ENCODE measurements at places on chromosomes 11 and 22. TPM values are rescaled to one million over a fixed set of nuclear protein-coding genes. Genes with fewer than 3 reads are reported as not detected.

DNA sequence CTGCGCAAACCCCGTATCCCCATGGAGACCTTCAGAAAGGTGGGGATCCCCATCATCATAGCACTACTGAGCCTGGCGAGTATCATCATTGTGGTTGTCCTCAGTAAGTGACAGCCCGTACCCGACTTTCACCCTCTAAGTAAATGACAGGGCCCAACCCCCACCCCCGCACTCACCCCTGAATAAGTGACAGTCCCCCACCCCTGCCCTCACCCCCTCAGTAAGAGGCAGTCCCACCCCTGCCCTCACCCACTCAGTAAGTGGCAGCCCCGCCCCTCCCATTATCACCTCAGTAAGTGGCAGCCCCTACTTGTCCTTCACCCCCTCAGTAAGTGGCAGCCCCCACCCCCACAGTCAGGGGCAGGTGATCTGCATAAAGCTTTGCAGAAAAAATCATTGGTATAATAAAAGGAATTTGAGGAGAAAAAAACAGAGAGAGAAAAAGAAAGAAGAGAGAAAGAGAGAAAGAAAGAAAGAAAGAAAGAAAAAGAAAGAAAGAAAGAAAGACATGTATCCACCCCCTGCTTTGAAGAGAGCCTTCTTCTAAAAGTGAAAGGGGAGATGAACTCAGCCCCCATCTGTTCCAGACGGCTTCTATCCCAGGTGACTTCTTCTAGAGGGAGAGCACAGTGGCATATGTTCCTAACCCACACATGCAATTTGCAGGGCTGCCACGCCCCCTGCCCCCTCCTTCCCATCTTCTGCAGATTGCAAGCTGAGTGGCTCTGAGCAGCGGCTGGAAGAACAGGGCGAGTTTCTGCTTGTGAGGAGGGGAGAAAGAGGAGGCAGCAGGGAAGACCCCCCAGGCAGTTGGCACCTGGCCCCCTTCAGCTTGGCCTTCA is 12.5 kb upstream of the SMIM35 start:
- peak; percentile 32 for DNase-seq

OR4C13 gene
- not detected for polyA plus RNA-seq

- DNase-seq: no peak
These were observed 11.6 kb upstream of the PDE2A start for GRCh38 chr11:72685560-72686480.

KRTAP5-7 gene
- not detected for polyA plus RNA-seq

GRCh38 chr11:75047191-75047590 is 49.5 kb downstream of the OR2AT4 start:
- DNase-seq: no peak

DNA sequence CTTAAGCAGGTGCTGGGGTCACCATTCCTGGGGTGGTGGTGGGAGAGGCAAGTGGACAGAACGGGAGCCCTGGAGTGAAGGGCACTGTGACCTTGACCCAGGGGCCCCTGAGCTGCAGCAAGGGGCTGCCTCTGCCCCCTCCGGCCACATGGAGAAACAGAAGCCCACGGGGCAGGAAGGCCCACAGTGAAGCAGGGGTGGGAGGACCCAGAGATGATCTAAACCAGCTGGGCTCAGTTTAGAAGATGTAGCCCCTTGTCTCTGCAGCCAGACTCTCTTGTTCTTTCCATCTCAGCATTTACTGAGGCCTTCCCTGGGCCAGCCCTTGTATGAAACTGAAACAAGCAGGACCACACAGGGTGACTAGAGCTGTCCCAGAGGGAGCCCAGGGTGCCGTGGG is 30.5 kb downstream of the WNT11 start:
- no peak for DNase-seq

DNA sequence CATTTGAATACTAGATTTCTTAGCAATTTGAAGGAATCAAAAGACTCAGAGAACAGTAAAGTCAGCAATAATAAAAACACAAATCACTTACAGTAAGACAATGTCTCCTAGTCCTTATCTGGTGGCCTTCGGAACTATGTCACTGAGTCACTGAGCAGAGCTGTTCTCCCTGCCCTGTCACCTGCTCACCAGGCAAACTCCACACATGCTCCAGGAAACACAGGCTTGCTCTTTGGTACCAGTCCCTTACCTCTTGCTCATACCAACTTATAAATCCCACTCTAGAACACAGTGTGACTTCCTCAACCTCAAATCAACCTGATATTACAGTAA is 81.1 kb upstream of the CHRM4 start:
- DNase-seq: peak; percentile 18

DNA sequence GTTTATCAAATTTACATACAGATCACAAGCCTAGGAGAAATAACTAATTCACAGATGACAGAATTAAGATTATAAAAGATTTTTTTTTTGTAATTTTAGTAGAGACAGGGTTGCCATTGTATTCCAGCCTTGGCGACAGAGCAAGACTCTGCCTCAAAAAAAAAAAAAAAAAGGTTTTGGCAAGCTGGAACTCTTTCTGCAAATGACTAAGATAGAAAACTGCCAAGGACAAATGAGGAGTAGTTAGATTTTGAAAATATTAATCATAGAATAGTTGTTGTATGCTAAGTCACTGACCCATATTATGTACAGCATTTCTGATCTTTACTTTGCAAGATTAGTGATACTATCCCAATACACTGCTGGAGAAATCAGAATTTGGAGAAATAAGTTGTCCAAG is 99.2 kb downstream of the C11orf65 start:
- no peak for DNase-seq

- DNase-seq: no peak
These were observed 129.1 kb downstream of the APOL5 start for GRCh38 chr22:35846804-35847203.

DNA sequence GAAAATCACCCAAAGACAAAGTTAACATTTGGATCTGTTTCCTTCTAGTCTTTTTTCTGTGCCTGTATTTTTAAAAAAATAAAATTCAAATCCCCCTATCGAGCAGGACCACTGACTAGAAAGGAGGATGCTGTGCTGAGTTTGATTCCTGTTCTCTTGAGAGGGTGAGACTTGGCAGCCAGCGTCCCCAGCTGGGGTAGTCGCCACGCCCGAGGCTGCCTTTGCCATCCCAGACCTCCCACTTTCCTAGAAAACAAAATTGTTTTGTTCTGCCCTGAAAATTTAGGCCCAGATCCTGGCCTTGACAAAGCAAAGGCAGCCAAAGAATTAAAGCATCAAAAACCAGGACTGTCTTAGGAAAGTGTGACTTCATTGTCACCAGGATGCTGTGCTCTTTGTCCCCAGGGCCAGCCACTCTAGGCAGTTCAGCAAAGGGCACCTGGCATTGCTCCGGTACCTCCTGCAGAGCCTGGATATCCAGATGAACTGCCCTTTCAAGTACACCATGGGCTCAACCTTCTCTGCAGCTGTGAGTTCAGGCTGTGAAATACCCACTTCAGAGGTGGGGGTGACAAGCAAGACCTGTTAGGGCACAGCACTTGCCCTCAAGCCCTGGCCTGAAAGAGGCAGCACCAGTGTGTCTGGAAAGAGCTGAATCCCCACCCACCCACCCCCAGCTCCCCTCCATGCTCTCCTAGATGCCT is 44.6 kb downstream of the KCNQ1OT1 start:
- no peak for DNase-seq

DNA sequence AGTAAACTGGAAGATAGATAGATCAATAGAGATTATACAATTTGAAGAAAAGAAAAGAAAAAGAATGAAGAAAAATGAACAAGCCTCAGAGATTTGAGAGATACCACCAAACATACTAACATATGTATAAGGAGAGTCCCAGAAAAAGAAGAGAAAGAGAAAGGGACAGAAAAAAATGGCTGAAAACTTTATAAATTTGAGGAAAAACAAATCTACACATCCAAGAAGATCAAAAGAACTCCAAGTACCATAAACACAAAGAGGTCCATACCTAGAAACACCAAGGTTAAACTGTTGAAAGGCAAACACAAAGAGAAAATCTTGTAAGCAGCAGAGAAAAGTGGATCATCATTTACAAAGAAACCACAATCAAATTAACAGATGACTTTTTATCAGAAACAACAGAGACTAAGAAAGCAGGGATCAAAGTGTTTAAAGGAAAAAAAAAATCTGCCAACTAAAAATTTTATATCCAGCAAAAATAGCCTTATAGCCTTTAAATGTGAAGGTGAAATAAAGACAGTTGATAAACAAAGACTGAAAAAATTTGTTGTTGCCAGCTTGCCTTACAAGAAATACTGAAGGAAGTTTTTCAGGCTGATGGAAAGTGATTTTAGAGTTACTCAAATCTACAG is 11.8 kb upstream of the AKIP1 start:
- no peak for DNase-seq

DNA sequence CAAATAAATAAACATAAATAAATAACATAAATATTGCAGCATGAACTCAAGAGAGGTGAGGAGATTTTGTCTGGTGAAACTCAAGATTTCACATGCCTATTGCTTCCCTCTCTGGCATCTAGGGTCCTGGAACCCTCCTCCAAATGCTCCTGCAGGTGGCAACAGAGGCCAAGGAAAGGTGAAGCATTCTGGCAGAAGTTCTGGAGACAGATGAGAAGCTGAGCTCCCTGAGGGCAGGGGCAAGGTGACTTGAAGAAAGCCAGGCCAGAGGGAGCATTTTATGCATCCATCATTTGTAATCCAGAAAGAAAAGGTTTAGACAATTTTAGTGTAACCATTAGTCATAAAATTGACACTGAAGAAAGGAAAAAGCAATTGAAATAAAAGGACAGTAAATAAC is 64.9 kb downstream of the ENDOD1 start:
- peak; percentile 52 for DNase-seq

- DNase-seq: no peak
These were observed 84.2 kb downstream of the FBXO7 start for GRCh38 chr22:32558681-32559355.

DNA sequence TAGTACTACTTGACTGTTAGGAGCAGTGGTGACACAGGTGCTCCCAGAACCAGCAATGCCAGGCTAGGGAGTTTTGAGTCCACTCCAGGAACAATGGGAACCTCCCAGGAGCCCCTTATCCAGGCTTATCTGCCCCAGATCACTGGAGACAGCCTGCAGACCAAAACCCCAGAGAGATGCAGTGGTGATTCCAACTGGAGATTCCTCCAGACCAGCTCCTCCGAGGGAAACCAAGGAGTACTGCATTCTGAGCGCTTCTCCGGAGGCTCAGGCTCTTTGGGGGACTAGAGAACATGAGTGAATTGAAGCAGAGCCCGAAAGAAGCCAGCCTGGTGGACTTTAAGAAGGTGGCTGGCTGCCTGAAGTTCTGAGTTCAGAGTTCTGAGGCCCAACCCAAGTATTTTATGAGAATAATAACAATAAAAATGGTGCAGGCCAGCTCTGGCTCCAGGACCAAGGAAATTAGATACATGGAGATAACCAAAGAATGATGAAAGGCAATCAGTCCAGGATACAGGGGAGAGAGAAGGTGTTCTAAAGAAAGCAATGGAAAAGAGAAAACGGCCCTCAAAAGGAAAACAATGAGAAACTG is 1.3 kb upstream of the TMEM25 start:
- DNase-seq: no peak

MAJIN gene
- polyA plus RNA-seq: 0.17 TPM

DNA sequence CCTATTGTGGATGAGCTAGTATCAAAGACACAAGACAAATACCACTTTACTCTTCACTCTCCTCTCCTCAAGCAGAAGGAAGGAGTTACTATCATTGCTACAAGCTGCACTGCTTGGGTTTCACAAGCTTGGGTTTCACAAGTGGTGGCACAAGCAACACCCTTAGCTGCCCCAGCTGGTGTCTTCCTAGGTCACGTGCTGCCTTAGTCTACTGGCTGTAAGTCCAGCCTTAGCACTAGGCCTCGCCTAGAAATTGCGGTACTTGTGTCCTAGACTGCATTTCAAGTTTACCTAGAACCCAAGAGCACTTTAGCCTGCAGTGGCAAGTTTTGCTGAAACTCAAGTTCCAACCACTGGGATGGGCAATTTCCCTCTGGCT is 86.6 kb downstream of the EHF start:
- no peak for DNase-seq

ALDH3B1 gene
- 0.43 TPM for polyA plus RNA-seq

CCDC15 gene
- polyA plus RNA-seq: 3.1 TPM

DNA sequence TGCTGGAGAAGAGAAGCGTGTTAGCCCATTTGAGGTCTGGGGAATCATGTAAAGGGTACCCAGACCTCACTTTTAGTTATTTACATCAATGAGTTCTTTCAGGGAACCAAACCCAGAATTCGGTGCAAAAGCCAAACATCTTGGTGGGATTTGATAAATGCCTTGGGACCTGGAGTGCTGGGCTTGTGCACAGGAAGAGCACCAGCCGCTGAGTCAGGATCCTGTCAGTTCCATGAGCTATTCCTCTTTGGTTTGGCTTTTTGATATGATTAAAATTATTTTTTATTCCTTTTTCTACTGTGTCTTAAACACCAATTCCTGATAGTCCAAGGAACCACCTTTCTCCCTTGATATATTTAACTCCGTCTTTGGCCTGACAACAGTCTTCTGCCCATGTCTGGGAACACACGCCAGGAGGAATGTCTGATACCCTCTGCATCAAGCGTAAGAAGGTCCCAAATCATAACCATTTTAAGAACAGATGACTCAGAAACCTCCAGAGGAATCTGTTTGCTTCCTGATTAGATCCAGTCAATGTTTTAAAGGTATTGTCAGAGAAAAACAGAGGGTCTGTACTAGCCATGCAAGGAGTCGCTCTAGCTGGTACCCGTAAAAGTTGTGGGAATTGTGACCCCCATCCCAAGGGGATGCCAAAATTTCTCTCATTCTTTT is 65.2 kb downstream of the ALX4 start:
- DNase-seq: no peak

- no peak for DNase-seq
These were observed 59.9 kb upstream of the C11orf87 start for GRCh38 chr11:109362059-109362458.
